EL (cell line): ENCODE measurements at places on chromosomes 12 and 14.

DNA sequence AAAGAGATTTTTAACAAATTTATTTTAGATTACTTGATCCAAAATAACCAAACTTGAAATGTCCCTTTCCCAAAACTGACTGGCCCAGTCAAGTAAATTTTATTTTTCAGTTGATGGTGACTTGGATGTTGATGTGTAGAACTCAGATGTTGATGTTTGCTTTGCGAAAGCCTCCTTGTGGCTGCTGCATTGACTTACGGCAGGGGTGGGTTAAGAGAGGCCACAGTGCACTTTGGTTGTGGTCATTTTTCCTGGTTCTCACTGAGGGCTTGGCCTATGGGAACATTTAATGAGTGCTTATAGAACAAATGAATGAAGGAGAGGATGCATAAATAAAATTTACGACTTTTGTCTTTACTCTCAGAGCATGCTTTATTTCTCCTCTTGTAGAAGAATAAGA, 52.6 kb downstream of the SLCO1B3 start:
- DNase-seq, result no peak

- DNase-seq, result no peak
Measured at GRCh38 chr14:70043001-70043400, 145.8 kb downstream of the SLC8A3 start.

DNA sequence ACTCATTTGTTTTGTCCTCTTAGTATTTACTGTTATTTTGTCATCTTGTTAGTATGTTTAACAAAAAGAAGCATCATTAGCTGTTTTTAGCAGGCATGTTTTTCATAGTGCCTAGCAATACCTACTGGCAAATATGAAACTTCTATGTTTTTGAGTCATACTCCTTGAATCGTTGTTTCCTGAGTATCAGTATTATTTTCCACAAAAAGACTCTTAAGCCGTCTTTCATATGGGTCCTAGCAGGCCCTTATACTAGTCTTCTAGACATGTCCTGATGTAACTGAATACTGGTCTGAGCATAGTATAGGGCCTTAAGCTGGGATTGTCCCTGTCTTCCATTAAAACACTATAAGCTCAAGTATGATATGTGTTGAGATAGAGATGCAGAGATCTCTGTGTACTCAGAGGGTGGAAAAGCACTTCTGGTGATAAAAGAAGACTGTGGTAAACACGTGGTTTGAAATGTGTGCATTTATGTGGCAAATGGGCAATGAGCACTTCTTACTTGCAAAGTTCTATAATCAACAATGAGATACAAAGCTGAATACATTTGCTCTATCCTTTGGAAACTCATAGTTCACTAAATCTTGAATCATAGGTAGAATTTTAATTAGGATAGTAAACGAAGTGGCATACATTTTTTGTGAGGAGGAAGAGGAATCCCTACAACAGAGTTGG, 348.8 kb downstream of the PDZRN4 start:
- no peak for DNase-seq

- DNase-seq, result peak; percentile 34
Measured at GRCh38 chr14:68309616-68310015, 483.3 kb downstream of the ZFP36L1 start.

- DNase-seq, result peak; percentile 97
Measured at GRCh38 chr12:104177663-104178501, 37.7 kb upstream of the TXNRD1 start.

DNA sequence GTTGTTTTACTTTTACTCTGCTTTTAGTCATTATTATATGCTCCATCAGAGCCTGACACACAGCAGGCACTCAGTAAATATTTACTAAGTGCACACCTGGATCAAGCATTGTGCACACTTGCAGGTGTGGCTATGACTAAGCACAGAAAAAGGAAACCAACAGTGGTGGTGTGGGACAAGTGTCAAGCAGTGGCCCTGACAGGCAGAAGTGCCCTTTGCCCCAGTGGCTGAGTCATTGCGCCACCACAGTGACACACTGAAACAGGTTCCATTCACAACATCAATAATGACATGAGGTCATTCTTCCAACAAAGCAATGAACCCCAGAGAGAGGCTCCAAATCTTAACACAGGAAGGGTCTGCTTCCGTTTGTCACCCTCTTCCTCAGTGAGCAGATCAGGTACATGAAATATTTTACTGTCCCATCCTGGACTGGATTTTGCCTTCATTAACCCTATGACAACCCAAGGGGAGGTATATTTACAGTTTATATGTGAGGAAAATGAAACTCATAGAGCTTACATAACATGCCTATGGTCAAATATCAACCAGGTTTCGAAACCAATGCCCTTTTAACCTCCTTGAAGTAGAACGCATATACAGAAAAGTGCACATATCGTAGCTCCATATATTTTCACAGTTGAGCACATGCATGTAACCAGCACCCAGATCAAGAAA, 82.6 kb upstream of the GTF2A1 start:
- no peak for DNase-seq

DNA sequence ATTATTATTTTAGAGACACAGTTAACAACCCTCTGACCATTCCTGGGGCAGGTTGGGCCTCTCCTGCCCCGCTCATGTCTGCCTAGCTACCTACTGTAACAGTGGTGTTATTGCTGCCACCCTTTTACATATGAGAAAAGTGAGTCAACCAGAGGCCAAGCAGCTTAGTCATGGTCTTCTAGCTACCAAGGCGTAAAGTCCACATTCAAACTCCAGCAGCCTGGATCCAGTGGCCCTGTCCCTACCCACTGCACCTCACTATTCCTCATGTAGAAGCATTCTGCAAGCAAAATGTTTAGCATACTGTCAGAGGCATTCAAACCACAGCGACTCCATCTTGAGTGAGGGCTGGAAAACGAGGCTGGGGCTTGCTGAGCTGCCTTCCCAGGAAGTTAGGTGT, 95.8 kb downstream of the SLC15A4 start:
- DNase-seq, result no peak

- no peak for DNase-seq
Measured at GRCh38 chr14:98999901-99000300, 272.1 kb downstream of the BCL11B start.

- DNase-seq, result no peak
Measured at GRCh38 chr12:34334953-34335743, 312.9 kb downstream of the ALG10 start.

DNA sequence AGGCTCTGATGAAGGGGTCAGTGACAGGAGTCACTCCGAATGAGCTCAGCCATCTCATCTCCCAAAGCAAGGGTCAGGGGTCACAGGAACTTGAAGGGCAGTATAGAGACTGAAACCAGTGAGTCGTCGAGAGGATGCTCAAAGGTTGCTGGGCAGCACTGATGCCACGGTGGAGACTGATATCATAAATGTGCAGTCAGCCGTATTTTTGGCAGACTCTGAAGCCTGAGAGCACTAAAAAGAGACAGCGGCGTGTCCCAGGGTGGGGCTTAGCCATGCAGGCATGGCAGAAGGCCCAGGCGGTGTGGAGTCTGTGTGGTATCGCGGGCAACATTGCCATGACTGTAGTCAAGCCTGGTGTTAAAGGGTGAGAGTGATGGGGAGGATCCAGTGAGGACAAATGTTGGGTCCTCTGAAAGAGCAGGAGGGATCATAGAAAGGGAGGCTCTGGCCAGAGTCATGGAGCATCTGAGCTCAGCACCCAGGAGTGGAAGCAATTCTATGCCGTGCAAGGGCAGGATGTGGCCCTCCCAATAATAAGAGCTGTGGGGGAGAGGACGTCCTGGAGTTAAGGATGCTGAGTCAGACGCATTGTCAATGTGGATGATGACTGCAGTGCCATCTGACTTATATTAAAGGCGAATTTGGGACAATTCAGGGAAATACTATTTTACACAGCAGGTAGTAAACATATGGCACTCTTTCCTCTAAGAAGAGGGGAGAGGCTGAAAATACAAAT, 241.2 kb upstream of the FKBP4 start:
- DNase-seq, result no peak

DNA sequence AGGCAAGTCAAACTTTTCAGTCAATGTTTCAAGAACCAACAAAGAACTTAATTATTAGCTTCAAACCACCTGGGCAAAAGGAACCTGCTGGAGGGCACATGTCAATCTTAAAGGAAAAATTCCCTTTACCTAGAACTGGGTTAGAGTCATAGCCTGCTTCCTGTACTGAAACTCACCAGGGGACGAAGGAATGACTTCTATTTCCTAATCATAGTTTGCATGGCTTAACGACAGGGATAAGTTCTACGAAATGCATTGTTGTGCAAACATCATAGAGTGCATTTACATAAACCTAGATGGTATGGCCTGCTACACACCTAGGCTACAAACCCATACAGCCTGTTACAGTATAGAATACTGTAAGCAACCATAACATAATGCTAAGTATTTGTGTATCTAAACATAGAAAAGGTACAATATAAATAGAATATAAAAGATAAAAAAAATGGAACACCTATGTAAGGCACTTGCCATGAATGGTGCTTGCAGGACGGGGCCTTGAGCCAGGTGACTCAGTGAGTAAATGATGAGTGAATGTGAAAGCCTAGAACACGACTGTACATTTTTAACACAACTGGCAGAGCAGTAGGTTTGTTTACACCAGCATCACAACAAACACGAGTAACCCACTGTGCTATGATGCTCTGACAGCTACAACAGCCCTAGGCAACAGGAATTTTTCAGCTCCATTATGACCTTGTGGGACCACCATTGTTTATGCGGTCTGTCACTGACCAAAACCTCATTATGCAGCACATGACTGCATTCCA, 234.9 kb upstream of the CAND1 start:
- peak; percentile 34 for DNase-seq

DNA sequence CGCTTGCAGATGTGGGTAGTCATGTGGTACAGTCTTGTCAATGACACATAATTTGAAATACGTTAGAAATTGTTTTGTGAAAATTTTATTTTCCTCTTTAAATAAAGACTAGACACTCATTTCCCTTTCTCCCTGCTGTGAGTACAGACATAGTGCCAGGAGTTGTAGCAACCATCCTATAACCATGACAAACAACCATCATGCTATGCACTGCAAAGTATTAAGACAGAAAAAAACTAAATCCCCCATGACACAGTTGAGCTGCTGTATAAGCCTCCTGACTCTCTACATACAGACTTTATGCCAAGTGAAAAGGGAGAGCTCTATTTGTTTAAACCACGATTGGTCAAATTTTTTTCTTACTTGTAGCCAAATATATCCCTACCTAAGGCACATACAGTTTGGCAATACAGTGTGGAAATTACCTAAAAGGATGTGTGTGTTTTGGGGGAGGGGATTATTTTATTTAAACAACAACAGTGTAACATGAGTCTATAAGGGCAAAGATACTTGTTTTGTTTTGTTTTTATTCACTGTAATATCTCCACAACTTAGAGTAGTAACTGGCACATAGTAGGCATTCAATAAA, 45.0 kb upstream of the KRR1 start:
- DNase-seq, result no peak

GRCh38 chr14:32588448-32589320, 259.6 kb downstream of the AKAP6 start:
- peak; percentile 51 for DNase-seq

DNA sequence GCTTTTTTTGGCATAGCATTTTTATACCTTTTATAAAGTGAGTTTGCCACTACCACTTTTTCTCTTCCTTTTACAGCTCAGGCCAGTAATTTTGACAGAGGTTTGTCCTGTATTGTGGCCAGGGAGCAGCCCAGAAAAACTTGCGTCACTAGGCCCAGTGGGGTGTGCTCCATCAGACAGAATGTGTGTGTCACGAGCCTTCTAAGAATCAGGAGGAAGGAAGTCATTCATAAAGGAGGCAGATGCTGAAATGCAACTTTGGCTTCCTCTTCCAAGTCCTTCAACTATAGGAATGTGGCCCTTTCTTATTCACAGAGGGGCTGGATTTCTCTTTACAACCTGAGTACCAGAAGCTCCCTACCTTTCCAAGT, 10.1 kb upstream of the RAB35 start:
- no peak for DNase-seq

GRCh38 chr12:42769455-42769854, 179.9 kb upstream of the PRICKLE1 start:
- DNase-seq, result no peak

DNA sequence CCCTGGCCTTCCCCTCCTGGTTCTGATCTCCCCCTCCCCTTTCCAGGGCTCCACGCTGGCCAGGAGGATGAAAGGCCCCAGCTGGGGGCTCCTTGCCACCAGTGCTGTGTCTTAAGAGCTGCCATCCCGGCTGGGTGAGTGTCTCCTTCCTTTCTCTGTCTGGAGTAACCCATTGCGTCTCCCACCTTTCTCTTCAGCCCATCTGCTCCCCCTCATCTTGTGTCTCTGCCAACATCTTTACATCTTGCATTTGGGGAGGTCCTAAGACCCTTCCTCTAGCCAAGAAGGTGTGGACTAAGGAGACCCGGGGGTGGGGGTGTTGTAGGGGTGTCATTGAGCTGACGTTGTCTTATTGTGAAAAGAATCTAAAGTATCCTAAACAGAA, 505 bp downstream of the BCL2L2 start:
- DNase-seq, result no peak

DNA sequence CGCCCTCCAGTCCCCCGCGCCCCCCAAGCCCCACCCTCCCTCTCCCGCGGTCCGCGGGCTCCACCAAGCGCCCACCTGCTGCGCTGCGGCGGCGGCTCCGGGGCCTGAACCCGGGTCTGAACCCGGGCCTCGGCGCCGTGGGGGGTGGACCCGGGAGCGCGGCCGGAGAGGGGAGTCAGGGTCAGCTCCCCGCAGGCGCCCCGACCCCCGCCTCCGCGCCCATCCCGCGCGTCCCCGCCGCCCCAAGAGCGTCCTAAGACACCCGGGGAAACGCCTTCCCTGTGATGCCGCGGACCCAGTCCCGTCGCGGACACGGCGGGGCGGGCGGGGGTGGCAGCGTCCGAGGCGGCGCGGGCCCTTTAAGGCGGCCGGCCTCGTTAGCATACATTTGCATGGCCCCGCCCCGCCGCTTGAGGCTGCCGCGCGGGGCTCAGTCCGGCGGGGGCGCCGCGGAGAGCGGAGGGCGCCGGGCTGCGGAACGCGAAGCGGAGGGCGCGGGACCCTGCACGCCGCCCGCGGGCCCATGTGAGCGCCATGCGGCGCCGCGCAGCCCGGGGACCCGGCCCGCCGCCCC, at the start of gene MMP17:
Gene MMP17, plus strand, starts transcription at position 433 of the 574 bp plus-strand sequence. Its CDS starts 102 bp downstream, at position 535.
- DNase-seq, result peak; percentile 73

DNA sequence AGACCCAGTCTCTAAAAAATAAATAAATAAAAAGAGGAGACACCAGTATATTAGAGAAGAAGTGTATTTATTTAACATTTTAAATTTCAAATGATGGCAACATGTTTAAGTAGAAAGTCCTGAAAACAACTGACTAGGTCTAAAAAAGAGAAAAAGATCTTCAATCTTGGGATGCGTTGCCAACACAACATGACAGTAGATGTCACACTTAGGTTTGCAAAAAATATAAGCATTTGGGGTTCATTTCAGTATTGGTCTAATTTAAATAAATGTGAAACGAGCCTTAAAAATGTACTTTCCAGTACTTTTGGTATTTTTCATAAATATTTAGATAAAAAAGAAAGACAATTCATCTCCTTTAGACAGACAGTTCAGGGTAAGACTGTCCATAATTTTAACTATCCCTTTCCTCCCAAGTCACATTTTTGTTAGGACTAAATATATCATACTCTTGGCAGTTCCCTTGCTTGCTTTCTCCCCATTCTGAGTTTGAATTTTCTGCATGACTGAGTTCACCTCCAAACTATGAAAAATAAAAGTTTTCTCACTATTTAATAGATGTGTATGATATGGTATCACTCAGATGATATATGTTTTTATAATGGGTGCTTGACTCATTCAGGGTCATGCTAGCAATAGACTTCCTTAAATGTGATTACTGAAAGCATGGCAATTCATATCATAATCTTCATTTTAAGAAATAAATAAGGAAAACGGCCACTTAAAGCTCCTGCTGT, 4.3 kb downstream of the C14orf93 start:
- peak; percentile 14 for DNase-seq

- DNase-seq, result peak; percentile 98
Measured at GRCh38 chr12:124512667-124513296, 54.6 kb downstream of the NCOR2 start.

GRCh38 chr12:110677206-110677911, 11.6 kb downstream of the HVCN1 start:
- DNase-seq, result no peak
